ENCODE measurements at places on chromosomes 1 and 21.

DNA sequence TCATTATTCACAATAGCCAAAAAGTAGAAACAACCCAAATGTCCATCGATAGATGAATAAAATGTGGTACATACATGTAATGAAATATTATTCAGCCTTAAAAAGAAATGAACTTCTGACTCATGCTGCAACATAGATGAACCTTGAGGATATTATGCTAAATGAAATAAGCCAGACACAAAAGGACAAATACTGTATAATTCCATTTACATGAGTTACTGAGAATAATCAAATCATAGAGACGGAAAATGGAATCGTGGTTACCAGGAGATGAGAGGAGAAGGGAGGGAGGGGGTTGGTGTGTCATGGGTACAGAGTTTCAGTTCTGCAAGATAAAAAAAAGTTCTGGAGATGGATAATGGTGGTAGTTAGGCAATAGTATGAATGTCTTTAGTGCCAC, 184.1 kb downstream of the PSMG1 start:
- DNase-seq = no peak

GRCh38 chr1:25614501-25615171, 2.0 kb upstream of the MAN1C1 start:
- no peak for DNase-seq

DNA sequence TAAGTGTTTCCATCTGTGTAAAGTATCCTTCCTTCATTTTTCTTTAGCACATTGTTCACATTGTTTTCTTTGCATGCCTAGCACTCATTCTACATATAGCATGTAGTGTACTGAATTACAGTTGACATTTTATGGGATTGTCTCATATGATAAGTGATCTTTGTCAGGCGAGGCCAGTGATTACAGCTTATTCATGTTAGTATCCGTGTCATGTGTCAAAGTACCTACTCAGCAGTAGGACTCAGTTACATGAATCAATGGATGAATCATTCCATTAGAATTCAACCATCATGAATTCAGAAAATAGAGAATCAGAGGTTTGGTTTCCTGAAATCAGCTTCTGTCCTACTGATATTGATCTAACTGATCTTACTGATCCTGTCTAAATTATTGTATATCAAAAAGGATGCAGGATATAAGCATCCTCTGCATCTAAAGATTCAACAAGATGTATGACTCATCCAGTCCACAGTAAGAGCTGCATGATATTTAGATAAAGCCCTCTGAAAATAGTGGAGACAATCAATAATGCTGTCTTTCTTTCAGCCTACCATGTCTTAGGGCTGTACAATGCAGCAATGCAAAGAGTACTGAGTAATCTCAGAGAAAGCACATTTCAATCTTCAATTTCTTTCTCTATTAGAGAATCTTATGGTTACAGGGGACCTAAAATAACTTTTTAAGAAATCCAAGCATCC, 20.7 kb upstream of the HRNR start:
- DNase-seq = no peak

DNA sequence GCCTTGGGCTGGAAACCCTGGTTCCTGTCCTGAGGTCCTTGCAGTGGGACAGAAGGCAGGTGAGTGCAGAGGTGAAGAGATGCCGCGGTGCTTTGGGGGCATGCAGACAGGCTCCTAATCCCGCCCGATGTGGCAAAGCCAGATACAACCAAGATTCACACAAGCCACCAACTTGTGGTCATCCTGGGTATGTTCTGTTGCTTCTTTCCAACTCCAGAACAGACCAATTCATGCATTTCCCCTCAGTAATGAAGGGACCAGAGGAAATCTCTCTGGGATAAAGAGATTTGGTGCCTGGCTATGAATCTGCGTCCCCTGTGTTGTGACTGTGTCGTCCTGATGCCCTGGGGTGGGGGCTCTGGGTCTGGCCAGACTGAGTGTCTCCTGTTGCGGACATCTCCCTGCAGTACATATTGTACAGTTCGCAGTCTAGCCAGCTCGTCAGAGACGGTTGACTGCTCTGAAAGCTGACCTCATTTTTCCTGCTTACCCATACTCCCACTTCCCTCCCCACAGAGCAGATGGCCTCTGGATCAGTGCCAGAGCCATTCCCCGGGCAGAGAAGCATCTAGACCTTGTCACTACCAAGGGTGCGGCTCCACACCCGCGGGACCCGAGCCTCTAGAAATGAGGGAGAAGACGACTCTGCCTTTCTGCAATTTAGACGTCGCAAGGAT, 216.3 kb downstream of the KIF26B start:
- no peak for DNase-seq

DNA sequence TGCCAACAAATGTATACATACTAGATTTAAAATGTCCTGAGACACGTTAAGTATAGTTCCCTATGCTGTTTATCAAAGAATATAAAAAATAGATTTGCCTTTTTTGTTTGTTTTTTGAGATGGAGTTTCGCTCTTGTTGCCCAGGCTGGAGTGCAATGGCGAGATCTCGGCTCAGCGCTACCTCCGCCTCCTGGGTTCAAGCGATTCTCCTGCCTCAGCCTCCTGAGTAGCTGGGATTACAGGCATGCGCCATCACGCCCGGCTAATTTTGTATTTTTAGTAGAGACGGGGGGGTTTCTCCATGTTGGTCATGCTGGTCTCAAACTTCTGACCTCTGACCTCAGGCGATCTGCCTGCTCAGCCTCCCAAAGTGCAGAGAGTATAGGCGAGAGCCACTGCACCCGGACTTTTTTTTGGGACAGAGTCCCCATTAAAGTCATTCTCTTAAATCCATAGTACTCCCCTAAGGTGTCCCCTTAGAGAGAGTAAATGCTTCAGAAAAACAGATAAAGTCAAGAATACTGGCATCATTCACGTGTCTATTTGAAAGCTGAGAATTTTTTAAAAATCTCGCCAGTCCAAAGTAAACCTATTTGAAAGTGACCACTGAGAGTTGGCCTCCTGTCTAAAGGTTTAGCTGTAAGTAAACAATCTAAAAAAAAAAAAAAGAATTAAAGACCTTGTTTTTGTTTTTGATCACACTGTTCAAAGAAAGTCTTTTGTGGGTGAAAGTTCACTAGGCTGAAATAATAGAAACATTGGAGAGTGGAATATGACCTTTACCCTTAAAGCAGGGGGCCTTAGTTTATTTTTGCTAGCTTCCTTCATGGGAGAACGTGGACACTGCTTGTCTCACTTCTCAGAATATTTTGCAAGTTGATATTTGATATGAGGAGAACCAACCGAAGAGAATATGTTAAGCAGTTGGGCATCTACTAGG, 48.0 kb upstream of the SLC16A1 start:
- DNase-seq = no peak

DNA sequence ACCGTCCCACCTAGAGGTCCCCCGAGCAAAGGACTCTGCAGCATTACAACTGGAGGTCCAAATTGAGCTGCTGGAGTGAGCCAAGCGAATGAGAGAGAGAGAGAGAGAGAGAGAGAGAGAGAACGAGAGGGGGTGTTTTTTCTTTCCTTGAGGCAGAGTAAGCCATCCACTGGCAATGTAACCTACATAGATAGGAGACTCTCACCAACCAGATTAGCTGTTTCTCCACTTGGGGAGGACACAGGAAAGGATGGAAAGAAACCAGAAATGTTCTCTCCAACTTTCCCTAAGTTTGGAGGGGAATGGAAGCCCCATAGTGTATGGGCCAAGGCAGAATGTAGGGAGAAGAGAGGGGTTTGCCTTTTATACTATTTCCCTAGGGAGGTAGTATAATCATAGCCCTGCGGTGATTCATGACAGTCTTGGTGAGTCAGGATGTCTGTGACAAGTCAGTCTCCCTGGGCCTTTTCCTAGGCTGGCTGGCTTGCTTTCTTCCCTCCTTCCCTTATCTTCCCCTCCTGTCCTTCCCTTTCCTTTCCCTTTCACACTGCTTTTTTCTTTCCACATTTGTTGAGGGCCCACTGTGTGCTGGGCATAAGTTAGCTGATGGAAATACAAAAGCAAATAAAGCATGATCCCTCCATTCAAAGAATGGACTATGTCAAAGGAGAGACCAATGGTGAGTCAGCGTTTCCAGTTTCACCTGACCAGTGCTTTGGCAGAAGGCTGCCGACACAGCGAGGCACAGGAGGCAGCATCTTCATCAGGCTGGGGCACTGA, 7.1 kb downstream of the FNDC7 start:
- no peak for DNase-seq

Measured in CD4-positive, alpha-beta memory T cell (primary cell).